ENCODE measurements at places on chromosomes 13 and 19. TPM values are rescaled to one million over a fixed set of nuclear protein-coding genes. Genes with fewer than 3 reads are reported as not detected.
A peak's percentile ranks its signal among the peaks of the same experiment; 100 is the strongest.

GRCh38 chr19:21483589-21484170 lies 21.7 kb upstream of the ZNF429 start:
- peak; percentile 64 for DNase-seq

DNA sequence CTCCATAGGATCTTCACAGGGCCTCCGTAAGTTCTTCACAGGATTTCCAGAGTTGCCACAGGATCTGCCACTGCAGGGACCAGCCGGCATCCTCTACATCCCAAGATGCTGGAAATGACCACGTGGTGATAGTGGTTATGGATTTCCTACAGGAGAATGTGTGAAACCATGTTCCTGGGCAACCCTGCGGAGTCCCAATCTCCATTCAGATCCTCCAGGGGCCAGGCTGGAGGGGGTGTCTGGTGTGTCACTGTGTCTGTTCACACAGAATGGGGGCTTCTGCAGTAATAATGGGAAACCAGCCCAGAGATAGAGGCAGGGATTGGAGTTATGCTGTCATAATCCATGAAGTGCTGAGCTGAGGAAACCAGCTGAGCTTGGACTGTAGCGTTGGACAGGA lies 8.6 kb downstream of the LILRA6 start:
- DNase-seq = no peak

DNA sequence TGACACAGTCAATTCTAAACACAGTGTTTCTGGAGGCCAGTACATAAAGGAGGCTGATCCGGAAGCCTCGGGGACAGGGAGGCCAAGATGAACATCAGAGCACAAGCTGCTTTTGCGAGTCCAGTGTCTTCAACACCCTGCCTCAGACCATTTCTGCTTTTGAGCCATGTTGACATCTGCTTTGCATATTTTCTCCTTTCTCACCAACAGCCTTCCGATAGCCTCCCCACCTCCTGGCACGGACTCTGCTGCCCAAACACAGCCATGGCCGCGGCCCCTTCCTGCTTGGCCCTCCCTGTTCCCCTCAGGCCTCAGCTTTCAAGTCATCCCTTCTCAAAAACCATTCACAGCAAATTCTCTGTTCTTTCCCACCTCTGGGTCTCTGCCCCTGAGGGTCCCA lies 3.6 kb downstream of the LRRC25 start:
- DNase-seq = no peak

DNA sequence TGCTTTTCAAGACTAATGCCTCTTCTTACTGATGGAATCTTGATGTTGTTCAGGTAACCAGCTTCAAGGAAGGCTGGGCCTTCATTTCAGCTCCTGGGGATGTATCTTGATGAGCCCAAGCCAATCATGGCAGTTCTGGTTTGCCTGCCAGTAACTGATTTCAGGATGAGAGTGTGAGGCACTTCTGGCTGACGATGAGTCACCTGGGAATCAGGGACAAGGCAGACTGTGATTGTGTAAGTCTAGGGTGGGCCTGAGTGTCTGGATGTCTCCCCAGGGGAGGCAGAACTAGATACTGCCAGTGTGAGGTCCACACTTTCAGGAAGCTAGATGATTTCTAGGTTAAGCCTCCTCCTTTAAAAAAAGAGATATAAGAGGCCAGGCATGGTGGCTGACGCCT lies 77.3 kb upstream of the KL start:
- DNase-seq = no peak

GRCh38 chr13:47433461-47434005 lies 536.7 kb upstream of the HTR2A start:
- DNase-seq = no peak

GRCh38 chr13:36447501-36447900 lies 15.2 kb downstream of the CCNA1 start:
- no peak for DNase-seq

TUBGCP3 gene
- 57.4 TPM for total RNA-seq

F10 gene
- total RNA-seq = not detected

GRWD1 gene
- 50.4 TPM for total RNA-seq

Measured in activated CD8-positive, alpha-beta T cell treated with anti-CD3 and anti-CD28 coated beads, Interleukin-2, amount 10 ng/mL, durations not matched to agents 7 days and 5 days (primary cell).